ENCODE measurements at places on chromosomes 7 and 10. TPM values are rescaled to one million over a fixed set of nuclear protein-coding genes. Genes with fewer than 3 reads are reported as not detected.
A peak's percentile ranks its signal among the peaks of the same experiment; 100 is the strongest.

Gene PLCE1
- 19.8 TPM for polyA plus RNA-seq

- DNase-seq = no peak
These were observed 21.2 kb upstream of the ACSM6 start for GRCh38 chr10:95172851-95173250.

DNA sequence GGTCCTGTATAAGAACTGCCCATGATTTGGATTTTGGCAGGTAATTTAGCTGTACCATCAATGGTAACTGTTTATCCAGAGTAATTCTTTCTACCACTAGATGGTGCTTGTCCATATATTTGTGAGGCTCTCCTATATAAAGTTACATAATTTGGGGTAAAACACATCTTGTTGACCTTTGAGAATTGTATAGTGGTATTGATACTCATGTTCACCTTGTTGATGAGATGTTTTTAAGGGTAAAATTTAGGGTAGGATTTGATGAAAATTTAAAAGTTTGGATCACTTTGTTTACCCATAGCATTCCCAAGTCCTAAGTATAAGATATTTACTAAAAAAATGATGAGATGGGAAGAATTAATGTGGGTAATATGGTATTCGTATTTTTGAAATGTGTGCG, 31.6 kb downstream of the ST7 start:
- DNase-seq = peak; percentile 26

DNA sequence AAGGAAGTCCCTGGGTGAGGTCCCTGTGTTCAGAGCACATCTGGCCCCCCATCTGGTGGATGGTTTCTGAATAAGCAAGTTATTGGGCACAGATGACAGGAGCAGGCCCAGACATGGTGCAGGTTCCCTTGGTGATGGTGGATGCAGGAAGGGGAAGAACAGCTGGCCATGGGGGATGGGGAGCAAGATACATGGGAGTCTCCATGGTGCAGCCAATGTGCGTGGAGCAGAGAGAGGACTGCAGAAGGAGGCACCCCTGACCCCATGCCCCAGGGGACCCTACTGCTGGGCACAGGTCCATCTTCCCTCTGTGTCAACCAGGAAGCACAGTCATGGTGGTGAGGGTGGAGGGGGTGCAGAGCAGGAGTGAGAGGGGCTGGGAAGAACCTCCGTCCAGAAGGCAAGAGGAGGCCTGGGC, 43.8 kb upstream of the RABGEF1 start:
- DNase-seq = no peak

- DNase-seq = no peak
These were observed 23.9 kb upstream of the GPR26 start for GRCh38 chr10:123642293-123642692.

DNA sequence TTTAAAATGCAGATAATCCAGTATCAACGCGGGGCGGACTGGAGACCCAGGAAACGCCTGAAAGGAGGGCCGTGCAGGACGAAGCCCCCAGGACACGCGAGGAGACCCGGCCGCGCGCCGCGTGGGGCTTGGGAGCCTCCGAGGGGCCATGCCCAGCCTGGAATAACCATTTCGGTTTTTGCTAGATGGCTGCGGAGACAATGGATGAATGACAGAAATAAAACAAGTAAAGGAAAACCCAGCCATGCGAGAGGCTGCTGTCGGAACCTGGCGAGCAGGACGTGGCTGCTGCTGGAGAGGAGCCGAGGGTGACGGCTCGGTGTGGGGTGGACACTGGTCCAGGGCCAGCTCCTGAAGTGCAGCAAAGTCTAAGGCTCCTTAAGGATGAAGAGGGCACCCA, 227.2 kb upstream of the ADARB2 start:
- no peak for DNase-seq

DNA sequence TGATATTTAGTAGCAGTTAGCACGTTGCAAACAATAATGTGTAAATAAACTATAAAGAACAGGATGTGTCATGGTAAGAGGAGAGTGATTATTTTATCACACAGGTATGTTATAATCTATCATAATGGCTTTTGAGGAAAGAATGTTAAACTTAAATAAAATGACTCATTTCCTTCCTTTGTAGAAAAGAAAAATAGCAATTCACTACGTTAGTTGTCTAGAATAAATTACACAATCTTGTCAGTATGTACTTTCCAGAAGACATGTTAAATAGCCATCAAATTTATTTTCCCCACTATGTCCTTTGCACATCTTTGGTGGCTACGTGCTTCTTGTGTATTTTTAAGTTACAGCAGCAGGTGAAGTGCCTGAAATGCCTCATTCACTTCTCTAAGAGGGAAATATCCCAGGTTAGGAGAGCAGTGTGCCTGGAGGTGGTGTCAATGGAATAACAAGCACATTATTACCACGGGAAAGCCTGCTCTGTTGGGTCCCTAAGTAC, 133.8 kb downstream of the SEMA3A start:
- DNase-seq = no peak

DNA sequence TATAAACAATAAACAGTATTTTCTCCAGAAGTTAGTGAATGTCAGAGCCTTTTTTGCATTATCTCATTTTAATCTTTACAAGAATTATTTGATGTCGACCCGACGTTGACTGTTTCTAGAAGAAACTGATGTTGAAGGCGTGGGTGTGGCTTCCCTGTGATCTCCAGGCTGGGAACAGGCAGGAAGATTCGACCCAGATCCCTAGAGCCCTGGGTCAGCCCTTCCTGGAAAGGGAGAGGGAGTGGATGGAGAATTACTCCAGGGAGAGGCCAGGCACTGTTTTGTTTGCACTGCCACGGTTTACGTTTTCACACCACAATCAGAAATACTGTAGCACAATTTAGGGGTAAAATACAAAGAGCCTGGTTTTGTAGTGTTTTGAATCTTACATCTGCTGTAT, 133.1 kb downstream of the ADARB2 start:
- DNase-seq = no peak

DNA sequence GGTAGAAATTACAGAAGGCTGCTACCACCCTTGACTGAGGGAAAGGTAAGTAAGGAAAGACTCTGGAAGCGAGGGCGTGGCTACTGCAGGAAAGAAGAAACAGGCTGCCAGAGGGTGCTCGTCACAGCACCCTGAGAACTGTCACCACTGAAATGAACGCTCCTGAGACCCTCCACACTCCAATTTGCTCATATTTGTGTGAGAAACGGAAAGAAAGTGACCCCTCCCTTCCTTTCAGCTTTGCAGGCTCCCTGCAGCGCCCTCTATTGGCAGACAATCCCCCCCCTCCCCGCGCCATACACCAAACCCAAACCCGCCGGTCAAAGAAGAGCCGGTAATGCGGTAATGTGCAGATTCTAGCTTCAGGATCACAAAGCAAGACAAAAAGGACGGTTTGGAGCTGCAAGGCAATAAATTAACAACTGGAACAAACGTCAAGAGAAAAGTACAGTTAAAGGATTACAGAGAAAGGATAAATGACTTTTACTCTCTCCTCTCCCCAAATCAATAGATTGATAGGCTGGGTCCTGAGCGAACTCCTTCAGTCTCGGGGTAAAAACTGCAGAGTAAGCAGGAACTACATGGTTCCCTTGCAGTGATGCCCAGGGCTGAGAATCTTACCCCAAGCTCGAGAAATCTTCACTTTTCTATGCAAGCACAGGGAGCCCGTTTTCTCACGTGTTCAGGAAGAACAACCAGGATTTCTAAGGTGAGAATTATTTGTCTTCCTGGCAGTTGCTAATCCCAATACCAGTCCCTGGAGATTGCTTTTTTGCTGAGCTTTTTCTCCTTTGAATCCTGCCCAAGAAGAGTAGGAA, 47.6 kb downstream of the STEAP1B start:
- DNase-seq = no peak

GRCh38 chr10:31396376-31396775, 77.4 kb downstream of the ZEB1 start:
- DNase-seq = no peak

Measured in right lung (tissue), 10 donors.